ENCODE measurements at places on chromosomes 1 and 21. TPM values are rescaled to one million over a fixed set of nuclear protein-coding genes. Genes with fewer than 3 reads are reported as not detected.

CLCC1 gene
- total RNA-seq = 28.4 TPM

TNFAIP8L2 gene
- total RNA-seq = not detected

OR2T2 gene
- not detected for total RNA-seq

OR2L13 gene
- total RNA-seq = not detected

CR1L gene
- total RNA-seq = not detected

C4BPB gene
- total RNA-seq = 0.62 TPM

GSTM5 gene
- not detected for total RNA-seq

PRR9 gene
- total RNA-seq = not detected

KLHDC8A gene
- total RNA-seq = 0.31 TPM

OR2T12 gene
- total RNA-seq = not detected

ILF2 gene
- total RNA-seq = 221 TPM

CASP9 gene
- 7.5 TPM for total RNA-seq

COA6 gene
- total RNA-seq = 50.1 TPM

DCDC2B gene
- not detected for total RNA-seq

XCL1 gene
- total RNA-seq = not detected

LYSMD1 gene
- total RNA-seq = 5.1 TPM

MFSD2A gene
- 1.2 TPM for total RNA-seq

CNN3 gene
- 72.3 TPM for total RNA-seq

PLEKHA6 gene
- 5.5 TPM for total RNA-seq

FCRL5 gene
- total RNA-seq = not detected

S100B gene
- total RNA-seq = not detected

MAP1LC3C gene
- 0.21 TPM for total RNA-seq

ANKRD34A gene
- total RNA-seq = 1.4 TPM

ZMYND12 gene
- total RNA-seq = 0.57 TPM

RAB42 gene
- total RNA-seq = 4.2 TPM

FUCA1 gene
- total RNA-seq = 14.3 TPM

LCE1B gene
- not detected for total RNA-seq

TMEM183A gene
- 59.1 TPM for total RNA-seq

SLAMF9 gene
- total RNA-seq = not detected

LENEP gene
- total RNA-seq = 0.67 TPM

RIPPLY3 gene
- total RNA-seq = 1.2 TPM

PI4KB gene
- total RNA-seq = 52.7 TPM

TMEM269 gene
- 0.13 TPM for total RNA-seq

DNAJC6 gene
- total RNA-seq = 4.0 TPM

CADM3 gene
- 0.28 TPM for total RNA-seq

LCK gene
- 0.57 TPM for total RNA-seq

ALPL gene
- total RNA-seq = 0.82 TPM

PRSS38 gene
- total RNA-seq = not detected

LCE1A gene
- total RNA-seq = not detected

TMPRSS2 gene
- total RNA-seq = 111 TPM

CFAP141 gene
- not detected for total RNA-seq

ALG14 gene
- 4.1 TPM for total RNA-seq

FGR gene
- total RNA-seq = 0.18 TPM

MTARC2 gene
- total RNA-seq = 10.1 TPM

KCNJ6 gene
- total RNA-seq = not detected

PTGFR gene
- total RNA-seq = not detected

ACBD6 gene
- total RNA-seq = 48.5 TPM

ACTA1 gene
- not detected for total RNA-seq

DYNLT5 gene
- total RNA-seq = not detected

All from Panc1 (cell line).